ENCODE measurements at places on chromosomes 13 and 19.

GRCh38 chr19:4671185-4671851 lies 1.2 kb upstream of the MYDGF start:
- no peak for DNase-seq

GRCh38 chr13:98848746-98849145 lies 96.3 kb upstream of the SLC15A1 start:
- DNase-seq = no peak

- no peak for DNase-seq
These were observed 583.0 kb upstream of the SPRY2 start for GRCh38 chr13:80923907-80924306.

- DNase-seq = no peak
These were observed 10.7 kb downstream of the MARCHF2 start for GRCh38 chr19:8423817-8424223.

DNA sequence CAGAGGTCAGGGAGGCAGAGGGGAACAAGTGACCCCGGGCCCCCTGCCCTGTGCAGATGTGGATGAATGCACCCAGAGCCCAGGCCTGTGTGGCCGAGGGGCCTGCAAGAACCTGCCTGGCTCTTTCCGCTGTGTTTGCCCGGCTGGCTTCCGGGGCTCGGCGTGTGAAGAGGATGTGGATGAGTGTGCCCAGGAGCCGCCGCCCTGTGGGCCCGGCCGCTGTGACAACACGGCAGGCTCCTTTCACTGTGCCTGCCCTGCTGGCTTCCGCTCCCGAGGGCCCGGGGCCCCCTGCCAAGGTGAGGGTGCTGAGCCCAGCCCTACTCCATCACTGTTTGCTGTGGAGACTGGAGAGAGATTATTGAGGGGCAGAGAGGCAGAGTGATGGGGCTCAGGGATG lies 9.9 kb downstream of the LTBP4 start:
- no peak for DNase-seq

GRCh38 chr19:53894707-53895106 lies 12.7 kb downstream of the PRKCG start:
- no peak for DNase-seq

- DNase-seq = no peak
These were observed 38.5 kb upstream of the FGF14 start for GRCh38 chr13:102440259-102440936.
